ENCODE measurements at places on chromosomes 5 and 9. TPM values are rescaled to one million over a fixed set of nuclear protein-coding genes. Genes with fewer than 3 reads are reported as not detected.

MSANTD3 gene
- 13.0 TPM for total RNA-seq

PLPP7 gene
- total RNA-seq: 9.3 TPM

OR1J2 gene
- total RNA-seq: not detected

ST6GALNAC6 gene
- 175 TPM for total RNA-seq

Measured in breast epithelium (tissue), 4 donors.